Spinal cord (tissue), 10 donors: ENCODE measurements at places on chromosomes 2 and 18.

DNA sequence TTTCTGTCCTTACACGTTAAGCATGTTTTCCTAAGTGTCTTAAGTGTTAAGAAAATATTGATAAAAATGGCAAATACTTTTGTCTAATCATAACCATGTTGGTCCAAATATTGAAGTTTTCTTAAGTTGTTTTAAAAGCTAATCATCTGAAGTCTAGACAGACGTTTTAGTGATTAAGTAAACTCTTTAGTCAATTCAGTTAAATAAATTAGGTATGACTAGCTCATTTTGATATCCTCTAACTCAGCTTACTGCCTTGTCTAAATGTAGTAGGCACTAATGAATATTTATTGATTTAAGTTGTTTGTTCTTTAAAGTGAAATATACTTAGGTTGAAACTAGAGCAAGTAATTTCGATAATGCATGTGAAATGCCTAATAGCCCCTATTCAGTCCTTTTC lies 471.8 kb upstream of the CHST9 start:
- DNase-seq, result no peak

DNA sequence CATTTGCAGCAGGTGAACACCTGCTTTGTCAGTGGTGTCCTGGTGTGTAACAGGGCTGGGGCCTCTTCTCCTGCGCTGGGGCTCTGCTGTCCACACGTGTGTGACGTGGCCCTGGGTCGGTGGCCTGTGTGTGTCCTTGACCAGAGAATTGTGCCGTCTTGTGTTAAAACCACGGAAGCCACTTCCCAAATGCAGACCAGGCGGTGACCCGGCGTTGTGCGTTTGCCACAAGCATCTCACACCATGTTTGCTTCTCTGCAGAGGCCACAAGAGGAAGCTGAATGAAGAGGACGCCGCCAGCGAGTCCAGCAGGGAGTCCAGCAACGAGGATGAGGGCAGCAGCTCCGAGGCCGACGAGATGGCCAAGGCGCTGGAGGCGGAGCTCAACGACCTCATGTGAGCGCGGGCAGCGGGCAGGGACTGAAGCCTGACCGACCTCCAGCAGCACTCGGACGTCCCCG lies 44.3 kb upstream of the KCNG2 start:
- no peak for DNase-seq

DNA sequence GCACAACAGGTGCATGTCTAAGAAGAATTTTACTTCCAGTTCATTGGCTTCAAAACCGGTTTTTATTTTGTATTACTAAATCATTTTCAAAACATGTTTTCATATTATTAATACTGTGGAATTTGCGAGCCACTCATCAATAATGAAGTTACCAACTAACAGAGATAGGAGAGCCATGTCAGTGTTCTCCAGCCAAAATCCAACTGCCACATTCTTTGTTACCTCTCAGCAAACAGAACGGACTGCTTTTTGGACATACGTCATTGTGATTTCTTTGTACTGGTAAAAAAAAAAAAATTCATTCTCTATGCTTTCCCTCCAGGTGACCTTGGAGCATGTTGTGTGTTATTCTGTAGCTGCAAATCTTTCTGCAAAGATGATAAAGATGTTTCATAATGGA lies 414.2 kb upstream of the MMADHC start:
- no peak for DNase-seq

DNA sequence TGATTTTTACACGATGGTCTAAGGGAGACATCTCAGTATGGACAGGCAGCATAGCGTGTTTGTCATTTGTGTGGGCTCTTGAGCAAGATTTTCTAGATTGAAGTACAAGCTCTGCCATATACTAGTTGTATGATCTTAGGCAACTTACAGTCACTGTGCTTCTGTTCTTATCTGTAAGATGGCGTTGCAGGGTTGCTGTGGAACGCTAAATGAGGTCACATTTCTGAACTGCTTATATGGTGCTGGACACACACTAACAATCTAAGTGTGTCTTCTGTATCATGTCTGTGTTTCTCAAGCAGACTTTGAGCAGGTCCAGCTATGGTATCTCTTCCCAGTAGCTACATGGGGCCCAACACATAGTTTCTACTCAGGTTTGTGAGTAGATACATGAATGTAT lies 29.2 kb downstream of the PARD3B start:
- no peak for DNase-seq

DNA sequence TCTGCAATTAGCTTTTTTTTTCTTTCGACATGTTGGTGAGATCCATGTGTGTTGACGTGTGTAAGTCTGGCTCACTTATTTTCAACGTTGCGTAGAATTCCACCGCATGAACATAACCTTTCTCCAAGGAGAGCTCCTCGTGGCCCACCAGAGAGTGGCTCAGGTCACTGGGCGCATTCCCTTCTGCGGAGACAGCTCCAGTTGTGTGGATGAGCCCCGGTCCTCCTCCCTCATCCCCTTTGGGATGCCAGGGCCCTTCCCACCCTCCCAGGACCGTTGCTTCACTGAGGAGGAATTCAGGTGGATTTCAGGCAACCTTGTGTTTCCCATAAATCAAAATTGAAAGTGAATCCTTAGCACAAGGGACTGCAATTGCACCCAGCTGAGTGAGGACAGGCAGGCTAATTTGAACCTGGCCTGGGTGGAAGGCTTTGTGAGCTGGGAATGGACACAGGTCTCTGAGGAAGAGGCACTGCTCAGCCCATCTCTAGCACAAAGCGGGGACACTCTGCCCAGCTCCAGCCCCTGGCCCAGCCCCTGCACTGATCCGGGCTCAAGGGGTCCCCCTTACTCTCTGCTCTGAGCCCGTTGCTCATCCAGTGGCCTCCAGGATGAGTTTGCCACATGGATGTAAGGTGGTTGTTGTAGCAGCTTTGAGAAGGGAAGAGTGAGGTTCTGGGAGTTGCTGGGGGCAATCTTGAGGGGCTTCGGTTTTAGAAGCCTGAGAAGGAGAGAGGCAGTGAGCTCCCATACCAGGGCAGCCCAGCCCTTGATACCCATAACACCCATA lies 57.8 kb upstream of the HAAO start:
- DNase-seq, result no peak
